ENCODE measurements at places on chromosomes 6 and 20.

- no peak for DNase-seq
Measured at GRCh38 chr6:14412026-14412425, 294.5 kb downstream of the CD83 start.

- DNase-seq, result no peak
Measured at GRCh38 chr20:13094976-13095375, 86.2 kb downstream of the SPTLC3 start.

DNA sequence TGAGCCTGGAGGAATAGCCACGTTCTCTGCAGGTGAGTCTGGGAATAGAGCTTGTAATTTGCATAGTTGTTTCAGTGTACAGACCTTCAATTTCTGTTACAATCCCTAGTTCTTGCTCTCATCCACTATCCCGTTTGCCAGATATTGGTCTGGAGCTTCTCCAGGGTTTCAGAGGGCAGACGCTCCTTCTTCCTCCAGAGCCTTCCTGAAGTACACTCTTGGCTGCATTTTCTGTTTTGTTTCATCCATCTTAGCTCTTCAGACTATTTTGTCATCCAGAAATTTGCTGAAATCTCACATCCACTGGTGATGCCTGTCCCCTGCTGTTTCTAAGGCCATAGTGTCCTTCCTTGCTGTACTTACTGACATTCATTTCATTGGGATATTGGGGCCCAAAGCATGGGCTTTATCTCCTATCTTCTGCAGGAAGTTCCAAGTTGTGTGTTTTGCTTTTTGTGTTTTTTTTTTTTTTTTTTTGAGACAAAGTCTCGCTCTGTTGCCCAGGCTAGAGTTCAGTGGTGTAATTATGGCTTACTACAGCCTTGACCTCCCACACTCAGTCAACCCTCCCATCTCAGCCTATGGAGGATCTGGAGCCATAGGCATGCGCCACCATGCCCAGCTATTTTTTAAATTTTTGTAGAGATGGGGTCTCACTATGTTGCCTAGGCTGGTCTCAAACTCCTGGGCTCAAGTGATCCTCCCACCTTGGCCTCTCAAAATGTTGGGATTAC lies 18.7 kb downstream of the CDS2 start:
- no peak for DNase-seq

- no peak for DNase-seq
Measured at GRCh38 chr20:31489152-31489551, 14.1 kb downstream of the REM1 start.

DNA sequence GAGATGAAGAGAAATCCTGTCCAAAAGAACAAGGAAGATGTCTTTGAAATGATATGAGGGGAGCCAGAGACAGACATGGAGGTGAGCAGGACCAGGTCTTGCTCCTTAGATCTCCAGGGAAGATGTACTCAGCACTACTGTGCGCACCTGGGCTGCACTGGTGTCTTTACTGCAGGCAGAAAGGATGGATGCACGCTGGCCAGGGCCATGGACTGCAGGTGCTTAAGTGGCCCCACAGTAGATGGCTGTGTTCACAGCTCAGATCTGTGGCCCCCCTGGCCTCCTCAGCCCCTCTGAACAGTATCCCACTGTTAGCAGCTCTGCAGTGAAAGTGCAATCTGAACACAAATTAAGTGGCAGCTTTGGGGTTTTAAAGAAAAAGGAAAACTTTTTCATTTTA lies 343.0 kb downstream of the NRN1 start:
- DNase-seq, result no peak

GRCh38 chr6:99369533-99369932 lies 20.1 kb upstream of the FAXC start:
- DNase-seq, result no peak

DNA sequence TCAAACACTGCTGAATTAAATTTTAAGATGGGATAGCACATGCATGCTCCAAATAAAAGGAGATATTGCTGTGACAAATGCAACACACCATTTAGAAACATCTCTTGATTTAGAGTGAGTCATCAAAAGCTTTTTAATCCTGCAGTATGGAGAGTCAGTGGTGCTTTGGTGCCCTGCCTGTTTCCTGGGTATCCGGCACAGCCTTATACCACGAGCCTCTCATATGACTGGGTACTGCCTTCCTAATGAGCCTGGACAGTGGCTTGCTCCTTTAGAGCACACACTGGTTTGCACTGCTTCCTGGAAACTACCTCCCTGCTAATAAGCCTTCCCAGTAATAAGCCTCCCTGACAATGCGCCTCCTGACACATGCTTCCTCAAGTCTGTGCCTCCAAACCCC lies 65.3 kb upstream of the KCNK16 start:
- DNase-seq, result peak; percentile 18

GRCh38 chr6:142838821-142839685 lies 105.9 kb downstream of the HIVEP2 start:
- no peak for DNase-seq

- DNase-seq, result no peak
Measured at GRCh38 chr6:51976374-51976773, 111.0 kb downstream of the PKHD1 start.

GRCh38 chr6:27290850-27291208 lies 21.2 kb downstream of the POM121L2 start:
- no peak for DNase-seq

DNA sequence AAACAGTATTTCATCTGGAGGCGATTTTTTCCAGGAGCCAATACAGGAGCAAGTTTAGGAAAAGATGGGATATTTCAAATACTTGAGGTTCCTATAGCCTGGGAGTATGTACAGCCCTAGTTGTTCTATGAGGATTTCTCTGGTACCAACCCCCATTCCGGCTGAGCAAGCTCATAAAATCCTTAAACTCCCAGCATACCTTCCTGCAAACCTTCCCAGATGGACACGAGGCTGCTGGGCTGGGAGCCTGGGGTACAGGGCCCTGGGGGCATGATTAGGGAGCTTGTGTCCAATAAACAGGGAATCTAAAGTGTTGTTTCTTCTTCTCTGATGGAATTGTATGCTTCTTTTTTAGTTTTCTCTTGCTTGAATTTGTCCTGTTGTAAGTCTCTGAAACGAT lies 1.5 kb downstream of the PRRC2A start:
- no peak for DNase-seq

Measured in midbrain (tissue), 1 donor.